COR-L47 (cell line): ENCODE measurements at places on chromosomes 16 and 17.

- DNase-seq: no peak
Observed at GRCh38 chr16:30974348-30974747, 10.7 kb upstream of the HSD3B7 start.

- no peak for DNase-seq
Observed at GRCh38 chr17:55632236-55632635, 90.4 kb downstream of the TMEM100 start.

DNA sequence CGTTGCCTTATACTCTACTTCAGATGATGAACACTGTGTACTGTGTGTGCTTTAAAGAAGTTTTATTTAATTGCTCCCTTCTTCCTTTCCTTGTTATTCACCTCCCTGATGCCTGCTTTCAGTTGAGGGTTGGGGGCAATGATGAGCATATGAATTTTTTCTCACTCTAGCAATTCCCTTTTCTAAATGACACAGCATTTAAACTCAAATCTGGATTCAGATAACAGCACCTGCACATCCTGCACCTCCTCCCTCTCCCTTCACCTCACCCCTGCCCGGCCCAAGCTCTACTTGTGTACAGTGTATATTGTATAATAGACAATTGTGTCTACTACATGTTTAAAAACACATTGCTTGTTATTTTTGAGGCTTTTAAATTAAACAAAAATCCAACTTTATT, 13.0 kb upstream of the PNPO start:
- no peak for DNase-seq

- no peak for DNase-seq
Observed at GRCh38 chr16:87784812-87785211, 19.0 kb upstream of the KLHDC4 start.

DNA sequence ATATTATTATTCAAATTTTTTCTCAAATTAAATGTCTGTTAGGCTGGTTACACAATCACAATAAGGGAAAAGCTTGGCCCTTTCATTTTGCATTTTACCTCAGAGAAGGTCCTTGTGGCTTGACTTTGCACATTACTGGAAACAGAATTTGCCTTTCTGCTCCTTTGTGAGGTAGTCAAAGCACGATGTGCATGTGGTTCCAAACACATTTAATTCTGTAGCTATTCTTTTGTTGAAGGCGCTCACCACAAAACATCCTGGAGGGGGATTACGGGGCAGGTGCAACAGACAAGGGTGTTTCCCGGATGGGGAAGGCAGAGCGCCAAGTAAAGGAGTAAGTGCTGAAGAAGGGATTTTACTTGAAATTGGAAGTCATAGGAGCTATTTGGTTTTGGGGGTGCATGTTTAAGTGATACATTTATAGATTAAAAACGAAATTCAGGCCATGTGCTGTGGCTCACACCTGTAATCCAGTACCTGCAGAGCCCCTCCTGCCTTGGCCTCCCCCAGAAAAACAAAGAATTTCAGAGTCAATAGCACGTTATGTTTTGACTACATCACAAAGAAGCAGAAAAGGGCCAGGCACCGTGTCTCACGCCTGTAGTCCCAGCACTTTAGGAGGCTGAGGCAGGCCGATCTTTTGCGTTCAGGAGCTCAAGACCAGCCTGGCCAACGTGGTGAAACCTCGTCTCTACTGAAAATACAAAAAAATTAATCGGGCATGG, 31.2 kb upstream of the TENT4B start:
- peak; percentile 50 for DNase-seq

DNA sequence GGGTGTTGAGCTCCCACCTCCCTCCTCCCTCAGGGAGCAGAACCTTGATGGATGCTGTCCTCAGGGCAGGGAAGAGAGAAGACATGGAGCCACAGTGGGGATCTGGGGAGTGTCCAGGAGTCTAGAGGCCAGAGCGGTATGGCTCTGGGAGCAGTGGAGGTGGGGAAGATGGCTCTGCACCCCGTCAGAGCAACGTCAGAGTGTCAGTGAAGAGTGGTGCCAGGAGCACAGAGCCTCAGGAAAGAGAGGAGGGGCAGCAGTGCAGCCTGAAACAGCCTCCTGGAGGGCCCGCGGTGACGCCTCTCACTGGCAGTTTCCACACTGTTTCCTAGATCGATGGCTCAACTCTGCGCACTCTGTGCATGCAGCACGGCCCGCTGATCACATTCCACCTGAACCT, 23.2 kb upstream of the SLC5A11 start:
- no peak for DNase-seq

- DNase-seq: no peak
Observed at GRCh38 chr17:49218941-49219913, 8.7 kb downstream of the ABI3 start.

GRCh38 chr17:46026166-46027047, 27.4 kb downstream of the STH start:
- DNase-seq: no peak

- peak; percentile 35 for DNase-seq
Observed at GRCh38 chr16:19375561-19376158, 42.0 kb upstream of the TMC5 start.

DNA sequence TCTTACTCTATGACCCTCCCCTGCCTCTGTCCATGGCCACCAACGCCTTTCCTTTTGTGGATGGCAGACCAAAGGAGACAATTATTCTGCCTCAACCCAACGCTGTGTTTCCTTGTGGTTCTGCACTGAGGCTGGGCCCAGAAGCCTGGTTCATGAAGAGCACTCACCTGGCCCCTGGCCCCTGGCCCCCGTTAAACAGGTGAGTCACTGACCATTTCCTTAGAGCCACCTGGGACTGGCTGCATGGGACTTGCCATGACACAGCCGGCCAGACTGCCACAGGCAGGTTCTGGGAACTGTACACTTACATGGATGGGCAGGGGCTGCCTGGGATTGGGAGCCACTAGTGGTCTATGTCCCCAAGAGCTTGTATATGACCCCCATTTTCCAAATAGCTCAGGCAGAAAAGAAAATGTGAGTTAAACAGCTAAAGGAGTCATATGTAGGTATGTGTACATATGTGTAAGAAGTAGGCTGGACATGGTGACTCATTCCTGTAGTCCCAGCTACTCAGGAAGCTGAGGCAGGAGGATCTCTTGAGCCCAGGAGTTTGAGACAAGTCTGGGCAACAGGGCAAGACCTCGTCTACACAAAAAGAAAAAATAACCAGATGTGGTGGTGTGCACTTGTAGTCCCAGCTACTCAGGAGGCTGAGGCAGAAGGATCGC, 181.9 kb upstream of the CACNG5 start:
- no peak for DNase-seq
